ENCODE measurements at places on chromosomes 2 and 18.
A peak's percentile ranks its signal among the peaks of the same experiment; 100 is the strongest.

- DNase-seq = no peak
Measured at GRCh38 chr2:144198116-144198515, 321.8 kb downstream of the ZEB2 start.

- no peak for DNase-seq
Measured at GRCh38 chr2:81437456-81438000, 1133.0 kb upstream of the LRRTM1 start.

DNA sequence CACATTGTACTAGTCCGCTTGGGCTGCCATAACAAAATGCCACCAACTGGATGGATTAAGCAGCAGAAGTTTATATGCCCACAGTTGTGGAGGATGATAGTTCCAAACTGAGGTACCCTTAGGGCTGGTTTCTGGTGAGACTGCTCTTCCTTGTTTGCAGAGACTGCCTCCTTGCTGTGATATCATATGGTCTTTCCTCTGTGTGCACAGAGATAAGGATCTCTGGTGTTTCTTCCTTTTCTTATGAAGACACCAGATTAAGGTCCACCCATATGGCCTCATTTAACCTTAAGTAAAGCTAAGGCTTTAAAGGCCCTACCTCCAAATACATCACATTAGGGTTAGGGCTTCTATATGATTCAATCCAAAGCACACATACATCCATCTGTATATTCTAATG, 738.2 kb upstream of the GCFC2 start:
- DNase-seq = no peak

DNA sequence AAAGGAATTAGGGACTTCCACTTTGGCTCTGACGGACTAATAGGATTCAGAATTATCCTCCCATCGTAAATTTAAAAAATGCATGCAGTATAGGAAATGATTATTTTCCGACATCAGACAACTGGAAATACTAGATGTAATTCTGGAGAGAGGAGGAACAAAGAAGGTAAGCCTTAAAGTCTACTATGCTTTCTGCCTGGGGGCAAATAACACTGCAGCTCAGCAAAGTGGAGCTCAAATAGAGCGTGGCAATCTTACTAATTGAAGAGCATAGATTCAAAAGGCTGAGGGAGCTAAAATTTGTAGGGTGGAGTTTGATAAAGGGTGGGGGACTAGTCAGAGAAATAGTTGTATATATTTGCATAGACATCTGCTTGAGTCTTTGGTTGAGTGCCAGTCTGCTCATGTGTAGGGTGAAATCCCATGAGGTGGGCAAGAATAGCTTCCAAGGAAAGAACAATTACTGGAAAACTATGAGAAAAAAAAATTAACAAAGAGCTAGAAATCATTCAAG, 23.8 kb downstream of the COPS8 start:
- DNase-seq = no peak

DNA sequence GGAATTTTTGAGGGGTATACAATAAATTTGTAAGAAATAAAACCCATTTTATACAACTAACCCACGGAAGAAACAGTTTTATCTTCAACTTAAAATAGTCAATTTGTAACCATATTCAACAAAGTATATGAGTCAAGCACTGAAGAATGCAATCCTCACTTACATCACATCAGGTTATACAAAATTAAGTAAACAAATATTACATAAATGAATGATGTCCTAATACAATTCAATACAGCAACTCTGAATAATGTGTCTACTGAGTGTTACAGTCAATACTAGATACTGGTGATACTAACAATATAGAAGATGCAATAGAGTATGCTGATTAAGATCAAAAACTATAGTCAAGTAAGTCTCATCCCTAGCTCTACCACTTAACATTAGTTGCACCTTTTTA, 58.6 kb downstream of the FANCL start:
- DNase-seq = no peak

- DNase-seq = no peak
Measured at GRCh38 chr18:10689236-10690034, 163.6 kb downstream of the NAPG start.

DNA sequence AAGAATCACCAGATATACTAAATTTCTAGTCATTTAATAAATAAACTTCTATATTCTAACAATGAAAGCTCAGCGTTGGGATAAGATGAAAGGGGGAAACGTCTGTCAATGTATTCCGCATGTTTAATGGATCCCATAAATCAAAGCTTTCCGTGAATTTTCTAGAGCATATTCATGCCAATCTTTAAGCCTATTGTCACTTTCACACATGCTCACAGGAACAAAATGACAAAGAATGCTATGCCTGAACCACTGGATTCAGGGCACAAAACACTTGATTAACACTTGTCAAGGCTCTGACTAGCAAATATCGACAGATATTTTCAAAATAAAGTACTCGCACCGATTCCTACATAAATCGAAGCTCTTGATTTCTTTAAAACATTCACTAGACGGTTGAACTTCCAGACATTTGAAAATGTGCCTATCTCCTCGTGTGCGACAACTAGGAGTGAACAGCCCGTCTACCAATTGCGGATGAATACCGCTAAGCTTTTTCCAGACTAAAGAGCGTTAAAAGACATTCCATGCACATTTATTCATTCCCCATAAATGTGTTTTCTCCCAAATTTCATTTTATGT, 1.8 kb downstream of the TLK1 start:
- no peak for DNase-seq

- DNase-seq = peak; percentile 9
Measured at GRCh38 chr2:63047321-63048279, 3.0 kb upstream of the OTX1 start.

- peak; percentile 60 for DNase-seq
Measured at GRCh38 chr2:195533771-195534642, 123.0 kb upstream of the SLC39A10 start.

GRCh38 chr2:191122638-191123294, 28.0 kb downstream of the STAT4 start:
- DNase-seq = no peak

GRCh38 chr2:119293254-119293653, 69.6 kb downstream of the STEAP3 start:
- no peak for DNase-seq

- DNase-seq = no peak
Measured at GRCh38 chr2:24739354-24740025, 53.7 kb downstream of the PTRHD1 start.

GRCh38 chr18:55587418-55588110, 428 bp downstream of the TCF4 start:
- no peak for DNase-seq

- DNase-seq = no peak
Measured at GRCh38 chr2:233328922-233329321, 21.3 kb downstream of the SAG start.

DNA sequence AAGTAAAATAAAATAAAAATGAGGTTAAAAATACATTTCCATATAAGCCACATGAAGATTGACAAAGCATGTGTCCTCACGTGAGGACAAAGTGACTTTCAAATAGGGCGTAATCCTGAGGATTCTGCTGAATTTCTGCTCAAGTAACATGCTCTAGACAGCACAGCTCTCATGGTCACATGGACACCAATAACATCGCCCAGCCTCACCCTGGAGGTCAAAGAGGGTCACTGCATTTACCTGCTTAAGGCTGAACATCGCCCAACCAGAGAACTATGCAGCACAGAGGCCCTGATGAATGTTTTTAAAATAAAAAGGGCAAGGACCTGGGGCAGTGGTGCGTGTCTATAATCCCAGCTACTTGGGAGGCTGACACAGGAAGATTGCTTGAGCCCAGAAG, 30.2 kb downstream of the TGFBRAP1 start:
- no peak for DNase-seq

DNA sequence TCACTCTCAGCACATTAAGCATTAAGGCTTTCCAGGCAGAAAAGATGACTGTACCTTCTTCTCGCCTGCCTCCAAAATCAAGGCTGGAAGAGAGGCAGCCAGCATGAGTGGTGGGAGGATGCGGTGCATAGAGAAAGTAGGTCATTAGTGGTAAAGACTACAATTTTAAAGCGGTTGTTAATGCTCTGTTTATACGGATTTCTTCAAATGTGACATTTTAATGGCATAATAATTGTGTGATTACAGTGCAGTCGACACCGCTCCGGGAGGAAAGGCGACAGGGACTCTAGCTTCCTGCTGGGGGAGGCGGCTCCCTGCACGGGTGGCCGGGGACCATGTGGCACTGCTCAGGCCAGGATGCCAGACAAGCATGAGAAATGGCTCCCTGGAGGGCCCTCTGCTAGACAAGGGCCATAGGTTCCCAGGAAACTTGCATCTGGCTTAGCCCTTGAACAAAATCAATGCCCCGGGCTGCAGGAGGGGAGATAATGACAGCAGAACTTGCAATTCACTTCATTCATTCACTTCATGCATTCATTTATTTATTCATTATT, 129.6 kb downstream of the GALNT14 start:
- no peak for DNase-seq

DNA sequence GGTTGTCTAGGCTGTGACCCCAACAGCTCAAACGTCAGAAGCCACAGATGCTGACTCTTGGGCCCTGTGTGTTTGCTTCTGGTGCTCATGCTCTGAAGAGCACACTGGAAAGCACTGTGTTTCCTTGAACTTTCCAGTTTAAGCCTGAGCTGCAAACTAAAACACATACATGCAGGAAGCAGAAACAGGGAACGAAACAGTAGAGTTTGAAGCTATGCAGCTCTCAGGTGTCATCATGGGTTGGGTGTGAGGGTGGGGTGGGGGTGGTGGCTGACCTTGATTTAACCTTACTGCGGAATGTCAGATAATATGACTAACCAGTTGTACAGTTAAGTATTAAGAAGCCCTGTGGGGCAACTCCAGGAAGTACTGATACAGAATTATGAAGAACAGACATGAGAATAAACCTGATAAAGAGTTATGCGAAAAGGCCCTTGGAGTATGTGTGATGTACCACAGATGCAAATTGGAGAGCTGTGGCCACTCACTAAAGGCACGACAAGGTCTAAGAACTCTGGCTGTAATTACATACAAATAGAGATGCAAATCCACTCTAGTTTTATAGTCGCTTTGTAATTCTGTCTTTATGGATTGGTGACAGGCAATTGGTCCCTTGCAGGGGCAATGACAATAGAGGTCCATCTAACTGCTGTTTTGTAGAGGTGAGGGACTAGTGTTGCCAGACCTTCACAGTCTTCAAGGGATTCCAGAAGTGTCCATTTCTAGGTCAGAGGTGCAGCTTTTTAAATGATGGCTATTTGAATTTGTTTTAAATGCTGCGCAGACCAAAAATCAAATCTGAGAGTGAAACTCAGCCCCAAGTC, 273.1 kb downstream of the NAPG start:
- no peak for DNase-seq

- DNase-seq = no peak
Measured at GRCh38 chr2:39762448-39762847, 16.6 kb downstream of the THUMPD2 start.

- DNase-seq = no peak
Measured at GRCh38 chr2:181140928-181141327, 160.5 kb downstream of the UBE2E3 start.

DNA sequence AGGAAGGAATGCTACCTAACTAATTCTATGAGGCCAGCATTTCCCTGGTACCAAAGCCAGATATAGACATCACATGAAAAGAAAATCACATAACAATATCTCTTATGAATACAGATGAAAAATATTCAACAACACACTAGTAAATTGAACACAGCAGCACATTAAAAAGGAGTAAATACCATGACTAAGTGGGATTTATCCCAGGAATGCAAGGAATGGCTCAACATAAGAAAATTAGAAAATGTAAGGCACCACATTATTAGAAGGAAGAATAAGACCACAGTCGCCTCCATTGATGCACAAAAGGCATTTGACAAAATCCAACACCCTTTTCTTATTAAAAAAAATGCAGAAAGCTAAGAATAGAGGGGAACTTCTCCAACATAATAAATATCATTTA, 133.9 kb downstream of the TTC32 start:
- DNase-seq = no peak

GRCh38 chr2:54059986-54060385, 55.4 kb upstream of the ACYP2 start:
- DNase-seq = no peak

DNA sequence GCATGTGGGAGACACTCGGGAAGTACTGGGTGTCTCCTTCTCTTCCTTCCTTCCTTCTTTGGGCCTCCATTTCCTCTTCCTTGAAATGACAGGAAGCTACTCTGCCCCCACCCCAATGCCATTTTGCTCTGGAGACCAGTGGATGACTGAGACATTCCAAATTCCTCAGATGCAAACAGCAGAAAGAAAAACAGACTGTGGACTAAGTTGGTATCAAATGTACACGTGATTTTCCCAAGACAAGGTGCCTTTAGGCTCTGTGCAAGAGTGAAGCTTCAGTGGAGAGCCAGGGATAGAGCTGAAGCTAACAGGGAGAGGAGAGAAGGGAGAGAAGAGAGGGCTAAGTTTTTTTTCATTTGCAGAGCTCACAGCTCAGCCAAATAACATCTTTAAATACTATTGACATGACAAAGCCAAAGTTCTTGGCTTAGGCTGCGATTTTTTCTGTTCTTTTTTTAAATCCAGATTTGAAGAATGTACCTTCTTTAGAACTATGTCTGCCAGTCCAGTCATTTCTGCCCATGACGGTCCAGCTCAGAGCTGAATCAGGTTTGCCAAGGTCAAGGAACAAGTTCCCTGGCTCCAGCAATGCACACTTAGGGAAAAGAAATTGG, 84.5 kb upstream of the LCLAT1 start:
- DNase-seq = no peak

DNA sequence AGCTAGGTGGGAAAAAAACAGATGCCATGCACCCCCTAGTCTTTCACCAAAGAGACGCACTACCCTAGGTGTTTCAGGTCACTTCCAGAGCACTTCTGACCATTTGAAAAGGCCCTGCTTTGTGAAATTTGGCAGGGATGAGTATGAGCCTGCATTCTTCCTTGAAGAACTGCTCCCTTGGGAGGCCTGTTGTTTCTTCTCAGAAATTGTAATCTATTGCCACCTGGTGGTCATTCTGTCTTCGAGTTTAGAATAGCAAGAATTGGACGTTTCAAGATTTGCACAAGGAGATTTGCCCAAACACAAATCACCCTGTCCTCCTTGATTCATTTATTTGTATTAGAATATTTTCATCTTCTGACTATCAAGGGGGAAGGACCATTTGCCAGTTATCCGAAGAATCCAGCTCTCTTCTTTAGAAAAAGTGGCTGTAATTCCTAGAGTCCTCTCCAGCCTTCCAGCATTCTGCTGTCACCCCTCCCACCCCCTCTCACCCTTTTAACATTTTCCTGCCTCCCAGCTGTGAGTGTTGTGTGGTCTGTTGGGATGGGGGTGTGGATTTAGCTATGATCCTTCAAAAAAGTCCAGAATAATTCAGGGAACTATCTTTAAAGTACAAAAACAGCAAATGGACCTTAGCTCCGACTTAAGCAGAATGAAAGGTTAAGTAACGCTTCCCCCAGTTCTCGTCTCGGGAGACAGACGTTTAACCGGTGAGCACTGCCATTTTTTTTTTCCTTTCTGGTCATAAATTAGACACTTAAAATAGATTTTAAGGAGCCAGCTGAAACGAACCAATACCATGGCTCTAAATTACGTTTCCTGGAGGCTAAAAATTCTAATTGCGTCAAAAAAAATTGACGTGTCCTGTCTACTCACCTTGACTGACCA, 3.7 kb upstream of the GAD1 start:
- DNase-seq = no peak

Data from activated T-cell treated with anti-CD3 and anti-CD28 coated beads for 48 hours (primary cell).